Natural killer cell treated with Interleukin-12 subunit alpha and Interleukin-12 subunit beta and Interleukin-15 and Interleukin-18, amount 100 ng/mL, for 72 hours (primary cell): ENCODE measurements at places on chromosomes 16 and 17. TPM values are rescaled to one million over a fixed set of nuclear protein-coding genes. Genes with fewer than 3 reads are reported as not detected.

DNA sequence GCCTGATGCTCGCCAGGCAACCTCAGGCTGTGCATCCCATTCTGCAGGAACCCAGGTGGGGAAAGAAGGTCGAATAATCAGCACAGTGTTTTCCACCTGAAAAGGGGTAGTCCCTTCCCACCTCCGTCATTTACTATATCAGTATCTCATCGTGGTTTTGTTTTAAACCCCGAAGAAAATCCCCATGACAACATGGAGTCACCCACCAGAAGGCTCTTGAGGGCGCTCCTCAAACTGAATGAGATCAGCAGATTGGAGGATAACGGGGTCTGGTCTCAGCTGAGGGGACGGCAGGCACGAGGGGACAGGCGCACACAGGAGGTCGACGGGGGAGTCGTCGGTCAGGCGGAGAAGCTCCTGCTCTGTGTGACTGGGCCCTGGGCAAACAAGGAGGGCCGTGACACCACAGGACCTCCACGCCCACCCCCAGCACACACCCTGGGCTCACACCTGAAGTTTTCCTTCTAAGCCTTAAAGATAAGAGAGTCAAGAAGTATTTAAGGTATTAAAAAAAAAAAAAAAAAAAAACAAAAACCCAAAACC, 44.2 kb downstream of the MARF1 start:
- no peak overlapping the region for H3K4me3 ChIP-seq
- H3K27me3 ChIP-seq: no peaks in the 10 kb centered on the region
- DNase-seq: no peak
- H3K36me3 ChIP-seq: peaks cover 41% of the 10 kb centered on the region
- H3K27ac ChIP-seq: peak overlapping the region; percentile 66

GRCh38 chr16:50259334-50260205, 6.8 kb upstream of the ADCY7 start:
- H3K27me3 ChIP-seq: no peaks in the 10 kb centered on the region
- H3K4me1 ChIP-seq: peaks cover 45% of the 10 kb centered on the region
- peak overlapping the region; percentile 51 for H3K27ac ChIP-seq
- no peak overlapping the region for H3K4me3 ChIP-seq
- no peaks in the 10 kb centered on the region for H3K36me3 ChIP-seq
- DNase-seq: peak; percentile 15

DNA sequence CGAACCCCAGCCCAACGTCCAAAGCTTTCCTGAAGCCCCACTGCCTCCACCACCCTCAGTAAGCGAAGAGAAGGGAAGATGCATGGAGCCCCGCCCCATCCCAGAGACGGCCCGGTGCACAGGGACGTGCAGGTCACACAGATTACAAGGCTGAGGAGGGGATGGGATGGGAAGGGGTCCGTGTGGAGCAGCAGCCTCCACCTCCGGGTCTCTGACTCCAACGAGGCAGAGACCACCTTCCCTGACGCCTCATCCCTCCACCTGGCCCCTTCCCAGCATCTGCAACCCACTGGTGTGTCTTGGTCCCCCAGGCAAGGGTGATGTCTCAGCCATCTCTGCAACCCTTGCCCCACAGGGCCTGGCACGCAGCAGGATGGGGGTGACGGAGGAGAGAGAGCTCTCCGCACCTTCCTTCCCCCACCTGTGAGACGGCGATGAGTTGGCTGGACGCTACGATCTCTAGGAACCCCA, 58.5 kb downstream of the TBC1D16 start:
- H3K27me3 ChIP-seq: peaks cover 2% of the 10 kb centered on the region
- no peak overlapping the region for H3K27ac ChIP-seq
- no peak for DNase-seq
- no peaks in the 10 kb centered on the region for H3K4me1 ChIP-seq
- H3K4me3 ChIP-seq: no peak overlapping the region

DNA sequence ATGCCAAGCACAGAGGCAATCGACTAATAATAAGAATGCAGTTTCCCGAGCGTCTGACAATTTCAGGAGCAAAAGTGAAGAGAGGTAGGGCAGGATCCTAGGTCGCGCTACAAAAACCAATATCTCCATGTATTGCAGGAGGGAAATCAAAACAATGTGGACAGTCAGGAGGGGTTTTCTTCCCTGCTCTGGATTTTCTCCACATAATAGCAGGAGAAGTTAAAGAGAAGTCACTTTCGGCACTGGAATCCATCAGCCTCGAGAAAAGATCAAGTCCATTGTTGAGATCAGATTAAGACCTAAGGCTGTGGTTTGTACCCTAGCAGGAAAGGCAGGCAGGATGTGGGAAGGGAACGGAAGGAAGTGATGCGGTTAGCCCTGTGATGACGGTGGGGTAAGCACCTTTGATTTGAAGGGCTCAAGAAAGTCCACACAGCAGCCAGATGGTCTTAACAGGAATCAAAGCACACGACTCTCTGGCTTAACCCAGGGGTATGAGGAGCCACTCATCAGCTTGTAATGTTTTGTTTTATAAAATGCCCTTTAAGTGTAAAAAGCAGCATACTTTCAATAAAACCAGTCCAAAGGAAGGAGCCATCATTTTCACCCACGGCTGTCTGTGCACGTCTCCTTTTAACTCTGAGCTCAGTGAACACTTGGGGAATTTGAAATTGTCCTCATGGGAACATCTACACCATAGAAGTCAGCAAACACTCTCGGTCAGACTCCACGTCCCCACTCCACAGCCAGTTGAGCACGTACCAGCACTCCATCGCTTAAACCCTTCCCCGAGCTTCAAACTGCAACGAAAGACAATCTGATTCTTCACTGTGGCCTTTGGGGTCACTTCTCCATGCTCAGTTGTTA, 15.8 kb upstream of the AKTIP start:
- peak overlapping the region; percentile 65 for H3K27ac ChIP-seq
- H3K36me3 ChIP-seq: peaks cover 12% of the 10 kb centered on the region
- peaks cover 7% of the 10 kb centered on the region for H3K27me3 ChIP-seq
- peak; percentile 92 for DNase-seq
- H3K4me1 ChIP-seq: peaks cover 53% of the 10 kb centered on the region
- H3K4me3 ChIP-seq: peak overlapping the region; percentile 81

GRCh38 chr17:4795168-4795567, 796 bp upstream of the PSMB6 start:
- DNase-seq: no peak
- peak overlapping the region; percentile 99 for H3K4me3 ChIP-seq

DNA sequence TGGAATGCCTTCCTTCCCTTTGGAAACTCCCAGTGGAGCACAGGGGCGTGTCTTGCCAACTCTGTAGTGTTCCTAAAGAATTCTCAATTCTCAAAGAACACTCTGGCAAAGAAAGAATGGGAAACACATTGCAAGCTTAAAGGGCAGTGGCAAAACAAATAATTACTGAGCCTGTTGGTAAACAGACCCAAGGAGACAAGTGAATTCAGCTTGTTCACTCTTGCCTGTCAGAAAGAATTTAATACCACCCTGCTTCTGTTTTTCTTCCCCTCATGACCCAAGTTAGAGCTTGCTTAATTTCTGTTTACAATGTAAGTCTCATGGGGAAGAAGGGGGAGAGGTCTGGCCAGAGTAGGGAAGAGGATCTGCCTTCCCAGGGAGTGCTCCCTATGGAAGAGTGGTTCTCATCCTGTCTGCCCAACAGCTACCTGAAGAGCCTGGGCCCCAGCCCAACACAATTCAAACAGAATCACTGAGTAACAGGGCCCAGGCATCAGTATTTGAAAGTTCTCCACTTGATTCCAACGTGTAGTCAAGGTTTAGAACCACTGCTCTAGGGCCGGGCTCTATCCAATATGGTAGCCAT, 386.0 kb downstream of the SLC39A11 start:
- peak overlapping the region; percentile 60 for H3K4me3 ChIP-seq
- H3K27ac ChIP-seq: peak overlapping the region; percentile 47
- H3K4me1 ChIP-seq: peaks cover 9% of the 10 kb centered on the region
- H3K27me3 ChIP-seq: no peaks in the 10 kb centered on the region
- no peak for DNase-seq

GRCh38 chr16:23518435-23518891, 8.2 kb upstream of the GGA2 start:
- peaks cover 7% of the 10 kb centered on the region for H3K36me3 ChIP-seq
- H3K4me3 ChIP-seq: no peak overlapping the region
- no peak overlapping the region for H3K27ac ChIP-seq
- DNase-seq: no peak
- H3K27me3 ChIP-seq: no peaks in the 10 kb centered on the region

DNA sequence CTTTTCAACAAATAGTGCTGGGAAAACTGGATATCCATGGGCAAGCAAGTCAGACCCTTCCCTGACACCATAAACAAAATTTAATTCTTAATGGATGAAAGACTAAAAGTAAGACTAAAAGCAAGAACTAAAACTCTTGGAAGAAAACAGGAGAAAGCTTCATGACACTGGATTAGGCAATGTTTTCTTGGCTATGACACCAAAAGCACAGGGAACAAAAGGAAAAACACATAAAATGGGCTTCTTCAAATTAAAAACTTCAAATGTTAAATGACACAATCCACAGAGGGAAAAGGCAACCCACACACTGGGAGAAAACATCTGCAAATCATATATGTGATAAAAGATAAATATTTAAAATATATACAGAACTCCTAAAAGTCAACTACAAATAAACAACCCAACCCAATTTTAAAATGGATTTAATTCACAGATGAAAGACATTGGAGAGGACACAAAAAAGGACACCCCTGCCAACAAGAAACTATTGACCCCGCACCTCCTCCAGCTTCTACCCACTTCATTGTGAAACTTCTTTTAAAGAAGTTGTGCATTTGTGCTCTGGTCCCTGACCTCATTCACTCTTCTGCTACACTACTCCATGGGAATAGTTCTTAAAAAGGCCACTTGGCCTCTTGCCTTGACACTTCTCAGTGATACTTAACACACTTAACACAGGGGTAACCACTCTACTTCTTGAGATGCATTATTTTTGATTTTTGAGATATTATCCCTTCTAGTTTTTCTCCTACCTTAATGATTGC, 80.3 kb downstream of the TRIM37 start:
- H3K4me3 ChIP-seq: no peak overlapping the region
- peaks cover 13% of the 10 kb centered on the region for H3K36me3 ChIP-seq
- no peaks in the 10 kb centered on the region for H3K27me3 ChIP-seq

GRCh38 chr17:75571197-75571884, 16.3 kb upstream of the MYO15B start:
- no peaks in the 10 kb centered on the region for H3K36me3 ChIP-seq
- no peak overlapping the region for H3K4me3 ChIP-seq
- peaks cover 9% of the 10 kb centered on the region for H3K4me1 ChIP-seq
- H3K27ac ChIP-seq: peak overlapping the region; percentile 86
- no peak for DNase-seq
- no peaks in the 10 kb centered on the region for H3K27me3 ChIP-seq

GRCh38 chr16:24540602-24541210, 1.3 kb downstream of the RBBP6 start:
- H3K27ac ChIP-seq: peak overlapping the region; percentile 100
- H3K4me1 ChIP-seq: peaks cover 43% of the 10 kb centered on the region
- DNase-seq: no peak
- no peaks in the 10 kb centered on the region for H3K27me3 ChIP-seq
- peak overlapping the region; percentile 95 for H3K4me3 ChIP-seq
- H3K36me3 ChIP-seq: peaks cover 30% of the 10 kb centered on the region

DNA sequence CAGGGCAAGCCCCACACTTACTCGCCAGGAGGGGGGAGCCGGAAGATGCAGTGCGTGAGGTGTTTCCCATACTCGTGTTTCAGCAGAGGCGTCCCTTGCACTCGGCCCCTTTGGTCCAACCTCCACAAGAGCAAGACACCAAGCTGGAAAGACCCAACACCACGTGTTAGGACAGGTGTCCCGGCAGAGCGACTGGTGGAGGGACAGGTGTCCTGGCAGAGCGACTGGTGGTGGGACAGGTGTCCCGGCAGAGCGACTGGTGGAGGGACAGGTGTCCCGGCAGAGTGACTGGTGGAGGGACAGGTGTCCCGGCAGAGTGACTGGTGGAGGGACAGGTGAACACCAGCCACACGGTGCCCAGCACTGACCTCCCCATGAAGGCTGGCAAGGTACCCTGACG, 19.4 kb downstream of the IFT140 start:
- no peak overlapping the region for H3K27ac ChIP-seq
- no peaks in the 10 kb centered on the region for H3K27me3 ChIP-seq
- no peaks in the 10 kb centered on the region for H3K36me3 ChIP-seq

The RBBP6 gene
- total RNA-seq: 69.5 TPM

DNA sequence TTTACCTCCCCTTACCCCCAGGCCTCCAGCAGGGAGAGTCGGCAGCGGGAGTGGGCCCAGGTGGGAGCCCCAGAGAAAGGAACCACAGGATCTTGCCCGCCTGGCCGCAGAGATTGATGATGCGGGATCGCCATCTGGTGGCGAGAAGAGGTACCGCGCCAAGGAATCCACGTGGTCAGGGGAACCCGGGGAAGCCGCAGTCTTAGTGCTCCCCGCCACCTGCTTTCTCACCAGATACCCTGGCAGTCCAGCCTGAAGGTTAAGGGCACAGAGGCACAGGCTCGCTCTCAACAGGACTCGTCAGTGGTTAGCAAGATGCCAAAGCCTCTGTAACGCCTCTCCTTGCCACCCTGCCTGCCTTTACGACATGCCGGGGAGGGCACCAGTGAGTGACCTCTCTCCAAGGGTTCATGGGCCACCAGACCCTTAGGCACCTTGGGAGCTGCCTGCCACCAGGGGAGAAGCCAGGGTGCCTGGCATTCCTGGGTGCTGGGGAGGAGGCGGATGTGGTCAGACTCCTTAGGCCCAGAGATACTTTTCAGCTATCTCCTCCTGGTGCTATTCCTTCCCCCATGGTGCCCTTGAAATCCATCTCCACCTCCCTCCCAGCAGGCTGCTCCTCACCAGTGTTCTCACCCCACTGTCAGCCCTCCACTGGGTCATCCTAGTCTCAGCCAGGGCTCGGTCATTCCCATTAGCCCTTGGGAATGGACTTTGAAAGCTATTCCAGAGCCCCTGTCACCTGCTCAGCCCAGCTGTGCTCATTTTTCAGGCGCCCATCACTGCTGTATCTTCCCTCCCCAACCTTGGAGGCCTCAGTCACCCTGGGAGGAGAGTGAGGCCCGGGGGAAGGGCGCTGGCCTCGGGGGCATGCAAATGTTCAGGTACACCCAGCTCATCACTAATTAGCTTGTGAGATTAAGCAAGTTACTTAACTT, 5.5 kb upstream of the RHBDF2 start:
- no peaks in the 10 kb centered on the region for H3K36me3 ChIP-seq
- H3K4me1 ChIP-seq: peaks cover 17% of the 10 kb centered on the region
- DNase-seq: peak; percentile 89
- no peaks in the 10 kb centered on the region for H3K27me3 ChIP-seq
- H3K4me3 ChIP-seq: no peak overlapping the region
- H3K27ac ChIP-seq: peak overlapping the region; percentile 56

DNA sequence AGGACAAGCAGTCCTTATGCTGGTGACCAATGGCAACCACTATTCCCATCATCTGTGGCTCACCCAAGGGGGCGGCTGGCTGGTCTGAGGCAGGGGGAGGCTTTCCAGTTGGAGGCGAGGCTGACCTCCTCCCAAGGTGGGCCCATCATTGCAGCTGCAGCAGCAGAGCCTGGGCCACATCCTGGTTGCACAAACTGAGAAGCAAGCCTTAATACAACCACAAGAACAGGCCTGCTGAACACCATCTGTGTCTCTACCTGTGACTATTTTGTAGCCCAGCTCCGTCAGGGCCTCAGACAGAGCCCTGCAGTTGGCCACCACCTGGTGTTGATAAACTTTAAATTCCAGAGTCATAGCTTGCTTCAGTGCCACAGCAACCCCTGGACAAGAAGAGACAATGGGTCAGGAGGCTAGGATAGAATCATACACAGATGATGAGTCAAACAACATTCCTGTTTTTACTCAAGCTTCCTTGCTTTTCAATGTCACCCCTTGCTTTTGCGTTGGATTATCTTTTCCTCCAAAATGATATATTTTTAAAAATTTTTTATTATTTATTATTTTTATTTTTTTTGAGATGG, 17.9 kb downstream of the SMCR8 start:
- H3K27ac ChIP-seq: no peak overlapping the region
- H3K4me1 ChIP-seq: peaks cover 9% of the 10 kb centered on the region
- no peaks in the 10 kb centered on the region for H3K36me3 ChIP-seq
- no peaks in the 10 kb centered on the region for H3K27me3 ChIP-seq
